NCI-H345 (cell line): ENCODE measurements at places on chromosomes 2 and 18.
A peak's percentile ranks its signal among the peaks of the same experiment; 100 is the strongest.

DNA sequence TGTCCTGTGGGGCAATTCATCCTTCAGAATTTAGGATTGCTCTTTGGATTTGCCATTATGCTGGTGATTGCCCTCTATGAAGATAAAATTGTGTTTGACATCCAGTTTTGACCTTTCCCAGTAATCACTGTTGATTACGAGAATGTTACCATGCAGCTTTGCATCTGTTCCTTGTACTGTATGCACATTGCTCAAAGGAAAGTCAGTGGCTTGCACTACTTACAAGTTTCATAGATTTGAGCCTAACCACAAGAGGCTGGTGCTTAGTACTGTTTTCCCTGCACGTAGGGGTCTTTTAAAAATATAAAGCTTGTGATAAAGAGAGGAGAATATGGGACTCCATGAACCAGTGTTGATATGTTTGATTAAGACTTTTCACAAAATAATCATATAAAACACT lies 77.9 kb downstream of the SLC39A10 start:
- DNase-seq = no peak

GRCh38 chr18:63848159-63848558 lies 39.3 kb upstream of the SERPINB2 start:
- peak; percentile 56 for DNase-seq

GRCh38 chr2:109481599-109481998 lies 132.2 kb downstream of the SEPTIN10 start:
- DNase-seq = no peak

DNA sequence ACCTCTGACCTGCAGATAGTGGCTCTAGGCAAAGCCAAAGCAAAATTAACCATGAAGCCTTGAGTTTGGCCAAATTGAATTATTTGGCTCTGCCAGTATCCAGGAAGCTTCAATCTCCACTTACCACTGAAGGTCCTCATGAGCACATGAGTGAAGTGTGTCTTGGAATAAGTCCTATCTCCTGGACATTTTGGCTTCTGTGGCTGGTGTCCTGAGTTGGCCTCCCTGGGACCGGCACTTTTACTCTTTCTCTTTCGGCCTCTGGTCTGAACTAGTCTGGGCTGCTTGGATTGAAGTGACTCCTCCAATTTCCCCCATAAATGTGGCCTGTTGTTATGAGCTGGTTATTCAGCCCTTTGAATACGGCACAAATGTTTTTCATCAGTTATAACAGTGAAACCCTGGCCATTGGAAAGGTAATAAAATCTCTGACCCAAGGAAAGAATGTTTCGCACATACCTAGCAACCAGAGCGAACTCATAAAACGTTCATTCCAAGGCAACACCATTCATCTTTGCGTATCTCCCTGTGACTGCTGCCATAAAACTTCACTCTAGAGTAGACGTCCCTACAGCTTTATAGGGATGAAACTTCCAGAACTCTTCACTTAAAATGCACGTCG lies 216.4 kb downstream of the LPIN1 start:
- DNase-seq = no peak

DNA sequence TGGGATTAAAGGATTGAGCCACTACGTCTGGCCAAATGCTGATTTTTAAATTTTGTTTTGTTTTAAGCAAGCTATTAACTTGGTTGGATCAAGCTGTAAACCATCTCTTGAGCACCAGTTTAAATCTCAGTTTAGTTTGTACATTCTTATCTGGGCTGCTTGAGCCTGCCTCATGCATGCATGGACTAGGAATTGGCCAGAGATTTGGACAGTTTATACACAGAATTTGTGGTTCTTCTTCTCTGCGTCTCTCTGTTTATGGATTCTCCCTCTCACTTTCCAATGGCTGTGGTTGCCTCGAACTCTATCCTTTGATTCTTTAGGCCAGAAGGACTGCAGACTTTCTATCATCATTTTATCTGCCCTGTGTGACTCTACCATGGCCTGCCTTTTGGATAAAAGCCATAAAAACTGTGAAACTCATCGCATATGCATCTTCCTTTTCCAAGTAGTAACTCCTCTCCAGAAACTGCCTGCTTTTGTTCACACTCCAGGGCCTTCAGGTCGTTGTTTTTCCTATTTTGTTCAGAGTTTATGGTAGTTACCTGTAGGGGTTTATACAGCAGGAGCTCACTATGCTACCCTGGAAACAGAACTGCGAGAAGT lies 32.5 kb upstream of the PLB1 start:
- no peak for DNase-seq

- no peak for DNase-seq
Measured at GRCh38 chr2:135949451-135950234, 35.8 kb downstream of the DARS1 start.

DNA sequence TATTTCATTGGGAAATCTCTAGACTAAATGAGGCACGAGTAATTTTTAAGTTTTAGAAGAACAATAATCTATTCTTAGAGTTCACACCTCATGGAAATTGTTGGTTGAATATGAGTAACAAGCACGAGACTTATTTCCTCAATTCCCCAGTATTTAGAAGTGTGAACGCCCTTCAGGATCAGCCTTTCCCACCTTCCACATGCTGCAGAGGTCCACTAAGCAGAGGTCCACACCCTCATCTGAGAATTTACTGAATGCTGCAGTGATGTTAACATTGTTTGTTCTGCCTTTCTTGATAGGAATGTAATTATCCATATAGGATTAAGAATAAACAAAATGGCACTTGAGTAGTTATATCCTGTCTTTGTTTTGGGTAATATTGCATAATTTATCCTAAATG lies 41.8 kb downstream of the LTBP1 start:
- no peak for DNase-seq

DNA sequence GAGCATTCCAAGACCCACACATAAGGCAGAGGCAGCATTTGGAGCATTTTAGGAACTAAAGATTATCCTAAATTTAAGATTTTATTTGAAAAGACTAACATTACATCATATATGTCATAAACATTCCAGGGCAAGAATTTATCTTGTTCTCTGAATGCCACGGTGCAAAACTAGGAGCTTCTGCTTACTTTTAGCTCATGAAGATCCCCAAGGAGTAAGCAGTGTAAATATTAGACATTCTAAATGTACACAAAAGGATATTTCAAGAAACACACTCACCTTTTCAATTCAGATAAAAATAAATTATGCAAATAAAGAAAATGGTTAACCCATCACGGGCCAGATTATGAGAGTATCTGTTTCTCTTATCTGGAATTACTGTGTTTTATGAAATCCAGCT lies 101.7 kb upstream of the ETAA1 start:
- DNase-seq = no peak

GRCh38 chr18:2847317-2848246 lies 776 bp downstream of the EMILIN2 start:
- DNase-seq = no peak

GRCh38 chr2:95552911-95553310 lies 38.9 kb upstream of the TRIM43 start:
- no peak for DNase-seq

DNA sequence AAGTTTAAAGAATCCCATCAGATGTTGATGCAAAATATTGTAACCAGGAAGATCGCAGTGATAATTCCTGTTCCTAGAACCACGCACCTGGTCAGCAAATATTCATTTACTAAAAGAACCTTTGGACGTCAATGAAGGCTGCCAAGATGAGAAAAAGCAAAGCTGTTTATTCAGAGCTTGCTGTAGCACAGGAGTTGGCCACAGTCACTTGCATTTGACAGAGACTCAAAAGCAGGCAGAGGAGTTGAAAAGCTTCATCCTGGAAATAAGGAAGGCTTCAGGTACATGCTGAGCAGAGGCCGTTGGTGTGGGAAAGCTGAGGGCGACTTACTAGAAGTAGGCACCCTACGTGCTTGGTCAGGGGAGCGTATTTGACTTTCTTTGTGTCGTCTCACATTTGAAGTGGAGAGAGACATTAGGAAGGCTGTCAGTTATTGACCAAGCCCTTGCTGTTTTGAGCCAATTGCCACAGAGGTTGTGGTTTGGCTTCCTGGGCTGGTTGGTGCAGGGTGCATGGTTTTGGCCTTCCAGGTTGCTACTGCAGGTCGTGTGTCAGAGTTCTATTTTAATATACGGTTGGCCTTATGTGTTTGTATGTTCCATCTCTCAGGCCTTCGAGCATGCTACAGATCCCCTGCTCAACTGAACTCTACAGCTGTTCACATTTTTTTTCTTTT lies 289.6 kb downstream of the METTL4 start:
- DNase-seq = no peak

DNA sequence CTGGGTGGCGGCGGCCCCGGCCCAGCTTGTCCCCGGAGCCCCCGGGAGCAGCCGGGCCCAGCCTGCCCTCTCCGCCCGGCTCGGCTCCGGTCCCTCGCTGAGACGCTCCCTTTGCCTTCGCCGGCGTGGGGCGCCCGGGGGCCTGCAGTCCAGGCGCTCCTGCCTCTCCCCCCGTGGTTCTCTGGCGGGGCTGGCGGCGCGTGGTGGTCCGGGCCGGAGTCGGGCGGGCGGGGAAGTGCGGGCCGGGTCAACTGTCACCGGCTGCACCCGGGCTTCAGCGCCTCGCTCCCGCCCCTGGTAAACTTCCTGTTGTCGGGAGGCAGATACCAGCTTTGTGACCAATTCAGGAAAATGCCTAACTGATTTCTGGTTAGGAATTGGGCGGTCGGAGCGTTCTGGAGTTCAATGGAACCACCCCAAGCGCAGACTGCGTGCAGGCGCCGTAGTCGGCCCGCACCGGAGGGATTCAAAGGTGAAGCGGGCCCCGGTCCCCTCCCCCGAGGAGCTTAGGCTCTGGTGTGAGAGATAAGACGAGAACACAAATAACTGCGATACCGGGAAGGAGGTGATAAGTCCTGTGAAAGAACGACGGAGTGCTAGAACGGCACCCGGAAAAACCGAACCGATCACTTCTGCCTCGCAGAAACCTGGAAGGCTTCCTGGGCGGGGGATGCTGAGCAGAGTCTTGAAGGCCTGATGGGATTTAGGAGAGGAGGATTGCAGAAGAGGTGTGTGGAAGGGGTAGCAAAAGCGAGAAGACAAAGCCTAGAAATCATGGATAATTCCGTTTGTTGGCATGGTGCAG lies 891 bp downstream of the CAB39 start:
- peak; percentile 20 for DNase-seq

- DNase-seq = peak; percentile 69
Measured at GRCh38 chr2:116510117-116510671, 1304.3 kb upstream of the DDX18 start.

GRCh38 chr2:32229635-32230034 lies 35.1 kb downstream of the NLRC4 start:
- DNase-seq = no peak

DNA sequence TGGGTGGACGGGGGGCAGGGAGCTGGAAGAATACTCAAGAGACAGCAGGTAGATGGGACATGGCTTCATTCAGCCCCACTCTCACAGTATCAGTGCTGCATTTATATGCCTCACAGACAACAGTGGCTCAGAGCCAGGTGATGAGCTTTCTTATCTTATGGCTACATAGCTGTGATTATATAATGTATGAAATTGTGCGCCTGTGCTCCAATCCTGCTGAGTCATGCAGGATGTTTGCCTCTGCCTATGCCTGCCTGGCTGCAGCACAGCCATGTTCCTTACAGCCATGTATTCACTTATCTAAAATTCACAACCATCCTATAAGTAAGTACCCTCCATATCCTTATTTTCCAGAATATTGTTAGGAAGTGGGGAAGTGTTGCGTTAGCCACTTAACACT lies 37.7 kb upstream of the RNF103 start:
- DNase-seq = no peak

DNA sequence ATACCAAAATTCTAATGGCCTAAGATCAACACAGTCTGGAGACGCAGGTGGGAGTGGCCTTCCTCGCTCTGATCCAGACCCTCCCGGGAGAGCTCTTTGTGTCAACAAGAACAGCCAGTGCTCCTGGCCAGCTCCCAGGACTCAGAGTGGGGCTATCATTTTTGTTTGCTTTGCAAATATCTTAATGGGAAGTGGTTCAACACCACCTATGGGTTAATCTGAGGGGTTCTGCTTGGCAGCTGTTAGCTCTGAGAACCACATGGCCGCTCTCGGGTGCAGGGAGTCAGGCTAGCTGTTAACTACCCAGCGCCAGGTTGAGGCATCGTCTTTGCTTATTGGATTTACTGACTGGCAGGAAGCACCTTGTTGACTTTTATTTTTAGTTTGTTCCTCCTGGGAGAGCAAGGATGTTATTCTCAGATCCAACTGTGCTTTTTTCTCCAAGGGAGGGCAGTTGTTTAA lies 184.8 kb upstream of the SP5 start:
- peak; percentile 98 for DNase-seq

- DNase-seq = no peak
Measured at GRCh38 chr2:204909791-204910190, 364.5 kb downstream of the PARD3B start.

DNA sequence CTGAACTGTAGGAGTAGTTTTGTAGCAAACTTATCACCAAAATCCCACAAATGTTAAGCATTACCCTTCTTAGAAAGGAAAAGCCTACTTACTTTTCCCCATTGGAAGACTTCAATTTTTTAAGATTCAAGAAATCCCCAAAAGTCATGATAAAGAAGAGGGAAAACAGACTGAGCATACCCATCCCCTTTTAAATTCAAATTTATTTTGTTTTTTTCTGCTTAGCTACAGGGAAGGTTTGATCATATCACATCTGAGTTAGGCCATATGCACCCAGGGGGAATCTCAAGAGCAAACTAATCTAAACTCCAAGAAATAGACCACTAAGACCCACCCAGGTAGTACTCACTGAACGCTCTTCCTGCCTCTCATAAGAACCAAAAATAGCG lies 174.6 kb downstream of the TGIF1 start:
- DNase-seq = no peak

DNA sequence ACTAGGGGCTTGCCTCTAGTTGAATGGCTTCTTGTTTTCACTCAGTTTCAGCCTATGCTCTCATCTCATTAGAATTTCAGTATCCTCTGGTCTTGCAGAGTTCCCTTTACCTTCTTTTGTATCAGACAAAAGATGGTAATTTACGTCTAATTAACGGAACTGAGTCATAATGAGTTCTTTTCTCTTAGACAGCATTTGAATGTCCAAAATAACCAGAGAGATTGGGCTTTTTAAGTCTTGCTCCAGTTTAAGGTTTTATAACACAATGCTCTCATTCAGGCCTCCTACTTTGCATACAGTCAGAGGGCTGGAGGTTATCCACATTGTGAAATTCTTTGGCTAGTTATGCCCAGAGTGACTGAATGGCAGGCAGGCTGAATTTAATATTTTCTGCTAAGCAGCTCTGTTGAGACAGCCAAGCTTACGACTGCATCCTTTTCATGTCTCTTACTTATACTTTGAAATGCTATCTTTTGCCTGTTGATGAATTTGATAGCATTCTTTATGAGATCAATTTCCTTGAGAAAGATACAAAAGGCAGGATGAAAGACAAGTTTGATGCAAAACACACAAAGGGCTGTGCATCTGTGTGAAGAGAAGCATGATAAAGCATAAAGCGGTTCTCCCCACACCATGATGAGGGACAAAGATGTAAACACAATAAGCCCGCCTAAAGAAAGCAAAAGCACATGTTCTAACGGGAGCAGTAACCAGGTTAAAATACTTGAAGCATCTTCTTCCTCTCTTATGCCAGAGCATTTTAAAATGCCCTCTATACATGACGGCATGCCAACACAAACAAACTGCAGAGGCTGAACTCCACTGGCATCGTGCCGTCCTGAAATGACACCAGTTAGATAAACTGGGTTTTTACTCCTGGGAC lies 90.0 kb downstream of the CDH2 start:
- DNase-seq = no peak
